ENCODE measurements at places on chromosomes 11 and 22. TPM values are rescaled to one million over a fixed set of nuclear protein-coding genes. Genes with fewer than 3 reads are reported as not detected.

Gene HEPHL1
- polyA plus RNA-seq = 0.01 TPM

GRCh38 chr11:134445601-134446325 lies 33.7 kb upstream of the B3GAT1 start:
- no peak for DNase-seq

DNA sequence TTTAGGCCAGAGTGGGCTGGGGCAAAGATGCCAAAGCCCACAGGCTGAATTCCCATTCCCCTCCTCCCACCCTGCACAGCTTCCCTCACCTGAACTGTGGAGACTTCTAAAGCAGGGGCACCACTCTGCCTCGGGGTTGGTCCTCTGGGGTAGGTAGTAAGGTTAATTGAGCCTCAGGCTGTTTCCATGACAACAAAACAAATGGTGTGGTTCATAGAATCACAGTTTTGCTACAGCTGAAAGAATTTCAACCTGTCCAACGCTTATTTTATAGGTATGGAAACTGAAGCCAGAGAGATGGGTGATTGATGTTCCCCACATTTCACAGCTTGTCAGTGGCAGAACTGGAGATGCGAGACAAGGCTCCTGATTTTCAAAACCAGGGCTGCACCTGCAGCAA lies 109.5 kb downstream of the SNX19 start:
- DNase-seq = no peak

- no peak for DNase-seq
These were observed 1680.6 kb upstream of the RAG2 start for GRCh38 chr11:38278457-38279141.

DNA sequence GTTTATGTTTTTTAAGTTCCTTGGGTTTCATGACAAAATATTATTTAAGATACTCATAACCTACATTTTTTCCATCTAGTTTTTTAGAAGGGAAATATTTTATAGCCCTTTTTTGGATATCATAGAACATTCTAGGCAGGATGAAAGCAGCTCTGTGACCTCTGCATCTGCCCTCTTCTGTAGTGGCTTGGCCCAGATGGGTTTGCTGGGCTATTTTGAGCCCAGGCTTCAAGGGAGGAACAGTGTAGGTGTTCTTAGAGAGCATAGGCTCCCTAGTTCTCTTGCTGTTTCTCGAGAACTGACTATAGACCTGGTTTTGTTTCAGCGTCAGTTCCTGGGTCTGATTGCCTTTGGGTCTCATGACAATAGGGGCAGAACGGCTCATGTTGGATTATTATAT lies 32.2 kb downstream of the DIXDC1 start:
- DNase-seq = no peak

All from psoas muscle (tissue), 8 donors.